ENCODE measurements at places on chromosomes 11 and 22. TPM values are rescaled to one million over a fixed set of nuclear protein-coding genes. Genes with fewer than 3 reads are reported as not detected.

The SCYL1 gene
- 76.8 TPM for total RNA-seq

GRCh38 chr22:32619614-32620426 is 145.2 kb downstream of the FBXO7 start:
- DNase-seq, result peak; percentile 73

GRCh38 chr22:41485033-41485432 is 16.1 kb downstream of the ACO2 start:
- no peak for DNase-seq

DNA sequence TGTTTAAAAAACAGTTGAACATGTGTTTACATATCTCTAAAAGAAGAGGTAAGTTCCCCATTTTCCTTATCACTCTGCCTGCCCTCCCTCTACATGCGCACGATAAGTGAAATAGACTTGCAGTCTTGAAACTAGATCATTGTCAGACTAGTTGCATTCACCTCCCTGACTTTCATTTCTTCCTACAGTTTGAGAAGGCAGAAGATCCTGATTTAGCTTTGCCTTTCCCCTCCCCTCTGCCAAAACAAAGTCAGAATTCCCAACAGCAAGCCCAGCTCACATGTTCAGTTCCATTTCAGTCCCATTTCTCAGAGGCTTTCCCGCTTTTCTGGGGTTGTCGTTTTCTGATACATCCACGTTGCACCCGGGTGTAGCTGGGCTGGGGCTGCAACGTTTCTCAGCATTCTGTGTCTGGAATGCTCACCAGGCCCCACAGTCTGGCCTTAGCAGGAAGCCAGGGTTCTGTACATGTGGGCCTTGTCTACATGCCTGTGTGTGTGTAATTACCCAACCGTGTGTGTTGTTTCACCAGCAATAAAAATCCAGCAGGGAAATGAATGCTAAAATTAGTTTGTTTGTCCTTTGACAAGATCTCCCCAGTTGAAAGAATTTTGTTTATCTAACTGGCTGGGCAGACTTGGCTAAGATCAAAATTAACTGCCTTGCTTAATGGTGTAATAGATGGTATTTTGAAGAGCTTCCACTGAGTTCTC is 179.2 kb downstream of the DBX1 start:
- peak; percentile 73 for DNase-seq

DNA sequence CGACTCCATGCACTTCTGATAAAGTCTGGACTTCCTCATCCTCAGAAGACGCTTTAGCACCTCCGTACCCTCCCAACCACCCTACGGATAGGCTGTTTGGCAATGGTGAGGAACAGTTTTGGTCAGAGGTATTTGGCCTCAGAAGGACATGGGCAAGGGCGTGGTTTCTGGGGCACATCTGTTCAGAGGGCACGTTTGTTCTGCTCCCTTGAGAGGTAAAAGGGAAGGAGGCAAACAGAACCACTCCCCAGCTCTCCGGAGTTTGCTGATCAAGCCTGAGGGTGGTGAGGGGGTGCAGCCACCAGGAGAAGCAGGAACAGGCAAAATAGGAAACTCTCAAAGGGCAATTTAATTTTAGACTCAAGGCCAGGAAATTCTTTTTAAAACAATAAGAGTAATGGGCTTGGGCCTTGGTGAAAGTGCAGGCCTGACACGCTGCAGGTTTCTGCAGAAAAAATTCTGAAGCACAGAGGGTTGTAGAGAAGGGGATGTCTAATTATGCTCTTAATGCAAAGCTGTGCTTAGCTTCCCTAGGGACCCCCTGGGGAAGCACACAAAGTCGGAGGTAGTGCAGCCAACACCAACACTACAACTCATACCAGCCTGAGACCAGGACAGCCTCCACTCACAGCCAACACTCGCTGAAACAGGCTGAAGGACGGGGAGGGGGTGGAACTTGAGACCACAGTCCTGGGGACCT is 23.3 kb downstream of the ETS1 start:
- no peak for DNase-seq

GRCh38 chr11:32333320-32333991 is 101.9 kb downstream of the WT1 start:
- peak; percentile 52 for DNase-seq

DNA sequence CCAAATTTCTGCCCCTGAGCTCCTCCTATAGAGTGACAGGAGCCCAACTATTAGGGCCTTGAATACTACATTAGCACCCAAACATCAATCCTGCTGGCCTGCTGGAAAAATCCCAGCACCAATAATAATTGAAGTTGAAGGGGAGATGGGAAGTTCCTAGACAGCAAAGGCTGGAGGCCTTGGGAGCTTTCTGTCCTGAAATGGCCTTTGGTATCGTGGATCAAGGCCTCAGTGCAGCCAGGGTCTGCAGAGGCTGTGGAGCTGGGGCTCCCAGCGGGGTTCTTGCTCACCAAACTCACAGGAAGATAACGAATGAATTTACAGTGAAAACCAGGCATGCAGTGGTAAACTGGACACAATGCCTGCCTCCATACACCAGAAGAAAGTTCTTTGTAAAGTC is 9.2 kb upstream of the MICALL1 start:
- no peak for DNase-seq

DNA sequence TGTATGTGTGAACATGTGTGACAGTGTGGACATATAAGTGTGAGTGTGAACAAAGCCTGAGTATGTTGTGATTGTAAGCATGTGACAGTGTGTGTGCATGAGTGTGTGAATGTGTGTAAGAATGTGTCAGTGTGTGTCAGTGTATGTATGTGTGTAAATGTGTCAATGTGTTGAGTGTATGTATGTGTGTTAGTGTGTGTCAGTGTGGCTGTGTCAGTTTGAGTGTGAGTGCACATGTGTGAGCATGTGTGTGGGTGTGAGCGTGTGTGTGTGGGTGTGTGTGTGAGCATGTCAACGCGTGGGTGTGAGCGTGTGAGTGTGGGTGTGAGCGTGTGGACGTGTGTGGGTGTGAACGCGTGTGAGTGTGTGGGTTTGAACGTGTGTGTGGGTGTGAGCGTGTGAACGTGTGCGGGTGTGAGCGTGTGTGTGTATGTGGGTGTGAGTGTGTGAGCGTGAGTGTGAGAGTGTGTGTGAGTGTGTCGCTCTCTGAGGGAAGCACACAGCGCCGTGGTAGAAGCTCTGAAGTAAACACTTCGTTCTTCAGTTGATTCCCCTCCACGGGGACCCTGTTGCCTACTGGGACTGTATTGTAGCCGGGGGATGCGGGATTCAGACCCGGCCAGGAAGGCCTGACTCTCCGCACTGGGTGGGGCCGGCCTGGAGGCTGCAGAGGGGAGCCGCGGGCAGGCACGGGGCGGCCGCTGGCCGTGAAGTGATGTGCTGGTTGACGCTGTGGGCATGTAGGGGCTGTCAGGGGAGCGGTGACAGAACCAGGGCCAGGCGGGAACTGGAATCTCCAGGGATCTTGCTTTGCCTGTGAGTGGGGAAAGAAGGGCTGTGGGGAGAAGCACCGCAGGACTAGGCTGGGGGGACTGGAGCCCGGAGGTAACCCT is 21.1 kb downstream of the RPS6KA4 start:
- no peak for DNase-seq

DNA sequence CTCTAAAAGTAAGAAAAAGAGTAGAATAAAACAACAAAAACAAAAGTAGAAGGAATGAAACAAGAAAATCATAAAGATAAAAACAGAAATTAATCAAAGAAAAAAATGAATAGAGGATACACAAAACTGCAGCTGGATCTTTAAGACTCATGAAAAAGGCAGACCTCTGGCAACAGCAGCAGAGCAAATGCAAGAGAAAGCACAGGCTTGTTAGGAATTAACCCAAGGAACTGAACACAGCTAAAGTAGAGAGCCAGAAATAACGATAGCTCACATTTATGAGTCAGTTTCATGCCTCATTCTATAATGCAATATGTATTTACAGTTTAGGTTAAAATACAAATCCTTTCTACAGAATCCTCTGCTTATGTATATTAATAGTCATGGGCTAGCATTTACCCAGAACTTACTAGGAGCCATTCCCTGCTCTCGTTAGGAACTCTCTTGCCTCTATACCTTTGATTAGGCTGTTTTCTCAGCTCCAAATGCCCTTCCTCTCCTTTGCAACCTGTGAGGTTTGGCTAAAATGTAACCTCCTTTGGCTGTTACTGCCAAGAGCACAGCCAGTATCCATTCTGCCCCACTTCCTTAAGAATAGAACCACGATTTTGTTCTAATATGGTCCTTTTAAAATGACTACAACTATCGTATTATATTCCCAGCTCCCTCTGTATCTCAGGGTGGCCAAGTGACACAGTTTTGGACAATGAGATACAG is 38.3 kb upstream of the NFAM1 start:
- peak; percentile 21 for DNase-seq

GRCh38 chr11:72209101-72209500 is 7.5 kb upstream of the FOLR2 start:
- DNase-seq, result no peak

DNA sequence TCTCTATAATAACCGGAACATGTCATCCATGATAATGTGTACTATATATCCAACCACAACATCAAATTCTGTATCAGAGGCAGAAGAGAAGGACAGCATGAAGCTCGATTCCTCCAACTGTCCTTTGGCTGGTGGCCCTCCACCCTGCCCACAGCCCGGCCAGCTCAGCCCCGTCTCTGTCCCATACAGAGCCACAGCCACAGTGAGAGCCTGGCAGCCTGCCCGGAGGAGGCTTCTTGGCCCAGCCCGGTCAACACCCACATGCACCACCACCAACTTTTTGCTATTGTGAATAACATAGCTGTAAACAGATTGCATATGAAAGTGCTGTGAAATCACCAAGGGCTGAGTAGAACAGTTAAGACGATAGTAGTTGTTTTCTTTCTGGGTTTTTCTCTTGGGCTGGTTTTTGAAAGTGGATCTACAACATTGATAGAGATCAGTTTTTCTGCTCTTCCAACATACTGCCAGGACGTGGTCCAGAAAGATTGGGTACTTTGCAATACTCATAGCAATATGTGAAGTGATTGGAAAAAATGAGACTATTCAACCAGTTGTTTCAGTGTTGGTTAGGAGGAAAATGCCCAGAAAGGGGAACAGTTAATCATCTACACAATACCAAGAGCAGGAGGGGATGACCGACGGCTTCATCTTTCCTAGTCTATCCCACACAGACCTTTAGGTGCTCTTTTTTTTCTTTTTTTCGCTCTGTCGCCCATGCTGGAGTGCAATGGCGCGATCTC is 6.9 kb upstream of the TUBA8 start:
- no peak for DNase-seq

GRCh38 chr11:31687256-31687655 is 123.9 kb downstream of the PAX6 start:
- DNase-seq, result peak; percentile 53

DNA sequence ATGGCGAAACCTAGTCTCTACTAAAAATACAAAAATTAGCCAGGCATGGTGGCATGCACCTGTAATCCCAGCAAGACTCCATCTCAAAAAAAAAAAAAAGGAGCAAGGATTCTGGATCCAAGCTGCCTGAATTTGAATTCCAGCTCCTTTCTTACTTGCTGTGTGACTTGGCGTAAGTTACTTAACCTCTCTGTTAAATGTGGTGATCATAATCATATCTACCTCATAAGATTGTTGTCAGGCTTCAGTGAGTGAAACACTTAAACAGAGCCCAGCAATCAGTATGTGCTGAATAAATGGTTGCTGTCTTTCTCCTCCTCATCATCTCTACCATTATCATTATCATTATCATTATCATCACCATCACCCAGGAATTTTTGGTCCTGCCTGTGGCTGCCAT is 2.7 kb downstream of the MB start:
- DNase-seq, result no peak
